ENCODE measurements at places on chromosomes 7 and 10. TPM values are rescaled to one million over a fixed set of nuclear protein-coding genes. Genes with fewer than 3 reads are reported as not detected.

SERPINE1 gene
- total RNA-seq, result 5.4 TPM

CPN1 gene
- not detected for total RNA-seq

CNPY4 gene
- total RNA-seq, result 24.4 TPM

RNF32 gene
- total RNA-seq, result 0.92 TPM

AS3MT gene
- 8.7 TPM for total RNA-seq

CCL26 gene
- not detected for total RNA-seq

POLR2J2 gene
- total RNA-seq, result 6.9 TPM

OIT3 gene
- total RNA-seq, result 7.2 TPM

IL2RA gene
- not detected for total RNA-seq

TMEM229A gene
- not detected for total RNA-seq

C1GALT1 gene
- 30.2 TPM for total RNA-seq

NUTM2D gene
- total RNA-seq, result 3.5 TPM

CRYGN gene
- total RNA-seq, result not detected

VSTM4 gene
- 56.1 TPM for total RNA-seq

Data from tongue (tissue), 3 donors.